ENCODE measurements at places on chromosomes 12 and 14.

- DNase-seq = no peak
Measured at GRCh38 chr12:12534166-12534866, 28.3 kb downstream of the DUSP16 start.

- no peak for DNase-seq
Measured at GRCh38 chr12:89991807-89992590, 283.4 kb upstream of the ATP2B1 start.

GRCh38 chr12:3086729-3087323, 9.6 kb downstream of the TSPAN9 start:
- no peak for DNase-seq

DNA sequence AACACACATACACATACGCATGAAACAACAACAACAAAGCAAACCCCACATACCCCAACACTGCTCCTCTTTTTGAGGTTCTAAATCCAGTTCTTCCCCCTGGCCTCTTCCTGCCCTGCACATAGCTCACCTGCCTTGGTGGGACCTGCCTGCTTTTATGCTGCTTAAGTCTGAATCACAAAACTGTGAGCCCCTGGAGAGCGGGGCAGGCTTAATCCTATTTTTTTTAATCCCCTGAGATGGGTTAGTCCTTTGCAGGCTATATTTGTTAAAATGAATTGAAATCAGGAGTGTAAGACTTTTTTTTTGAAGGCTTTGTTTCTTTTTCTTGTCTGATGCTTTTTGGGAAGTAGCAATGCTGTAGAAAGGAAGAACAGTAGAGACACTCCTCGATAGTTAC, 84.6 kb upstream of the MAX start:
- DNase-seq = no peak

GRCh38 chr12:54196396-54196795, 7.6 kb upstream of the SMUG1 start:
- DNase-seq = no peak

DNA sequence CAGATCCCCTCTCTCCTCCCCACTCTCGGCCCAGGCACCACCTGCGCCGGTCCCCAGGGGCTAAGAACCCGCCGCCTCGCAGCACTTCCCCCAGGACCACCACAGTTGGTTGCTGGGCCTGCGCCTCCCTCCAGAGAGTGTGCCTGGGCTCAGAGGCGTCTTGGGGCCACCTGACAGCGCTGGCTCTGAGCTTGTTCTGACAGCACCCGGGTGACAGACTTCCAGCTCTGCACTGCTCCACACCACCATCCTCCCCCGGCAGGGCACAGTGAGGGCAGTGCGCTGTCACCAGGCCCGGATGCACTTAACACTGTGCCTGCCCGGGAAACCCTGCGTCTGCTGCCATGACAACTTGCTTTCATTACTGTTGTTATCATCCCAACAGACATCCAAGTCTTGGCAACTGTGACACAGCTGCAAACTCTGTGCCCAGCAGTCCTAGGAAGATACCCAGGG, 6.6 kb downstream of the BRF1 start:
- DNase-seq = no peak

DNA sequence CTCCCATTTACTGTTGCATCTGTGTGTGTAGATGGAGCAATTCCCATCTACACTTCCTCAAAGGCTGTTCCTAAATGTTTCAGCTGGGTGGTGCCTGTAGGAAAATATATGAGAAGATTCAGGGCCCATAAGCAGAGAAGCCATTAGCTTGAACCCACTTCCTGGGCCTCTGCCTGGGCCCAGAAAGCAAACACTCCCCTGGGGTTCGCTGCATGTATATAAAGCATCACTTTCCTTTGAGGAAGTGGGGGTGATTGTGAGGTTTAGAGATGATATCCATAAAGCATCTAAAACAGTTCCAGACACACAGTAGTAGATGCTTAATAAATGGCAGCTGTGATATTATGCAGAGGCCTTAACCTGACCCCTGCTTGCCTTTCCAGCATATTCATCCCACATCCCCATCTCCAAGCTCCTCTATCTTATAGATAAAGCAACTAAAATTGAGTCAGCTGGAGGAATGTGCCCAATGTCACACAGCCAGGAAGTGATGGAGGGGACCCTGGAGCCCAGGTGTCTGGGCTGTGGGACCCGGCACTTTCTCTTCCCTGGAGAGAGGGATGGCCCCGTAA, 280.0 kb upstream of the CRY1 start:
- DNase-seq = no peak
